K562 (cell line): ENCODE measurements at places on chromosomes 2 and 18.

- no peak for DNase-seq
Measured at GRCh38 chr2:45823723-45824206, 172.3 kb downstream of the PRKCE start.

GRCh38 chr2:71477231-71477691, 23.9 kb downstream of the DYSF start:
- no peak for DNase-seq

- DNase-seq = peak; percentile 35
Measured at GRCh38 chr2:68320118-68320641, 431 bp upstream of the CNRIP1 start.

DNA sequence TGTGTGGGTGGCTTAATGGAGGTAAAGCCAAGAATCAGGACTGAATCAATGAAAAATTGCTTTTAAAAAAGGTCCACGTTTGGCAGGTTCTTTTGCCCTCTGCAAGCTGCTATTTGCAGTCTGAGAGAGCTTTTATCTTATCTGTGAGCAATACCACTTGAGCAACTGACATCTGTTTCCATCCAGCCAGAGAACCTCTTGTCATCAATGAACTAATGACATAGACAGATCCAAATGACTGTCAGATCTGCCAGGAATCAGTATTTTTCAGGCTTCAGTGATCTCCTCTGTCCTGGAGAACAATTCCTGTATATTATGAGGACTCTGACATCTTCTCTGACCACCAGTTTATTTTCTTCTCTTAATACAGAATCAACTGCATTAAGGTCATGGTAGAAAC, 608.1 kb downstream of the LRP1B start:
- no peak for DNase-seq

GRCh38 chr18:59453468-59453961, 94.5 kb upstream of the LMAN1 start:
- no peak for DNase-seq
